Epithelial cell of esophagus (primary cell): ENCODE measurements at places on chromosomes 11 and 22.
A peak's percentile ranks its signal among the peaks of the same experiment; 100 is the strongest.

GRCh38 chr22:19981961-19982920 lies 34.4 kb downstream of the ARVCF start:
- DNase-seq, result no peak

- DNase-seq, result no peak
Measured at GRCh38 chr11:104892723-104893511, 5.3 kb downstream of the CASP12 start.

GRCh38 chr22:40273319-40273718 lies 73.0 kb upstream of the ADSL start:
- DNase-seq, result no peak

GRCh38 chr11:35045236-35045820 lies 93.6 kb upstream of the CD44 start:
- DNase-seq, result no peak

DNA sequence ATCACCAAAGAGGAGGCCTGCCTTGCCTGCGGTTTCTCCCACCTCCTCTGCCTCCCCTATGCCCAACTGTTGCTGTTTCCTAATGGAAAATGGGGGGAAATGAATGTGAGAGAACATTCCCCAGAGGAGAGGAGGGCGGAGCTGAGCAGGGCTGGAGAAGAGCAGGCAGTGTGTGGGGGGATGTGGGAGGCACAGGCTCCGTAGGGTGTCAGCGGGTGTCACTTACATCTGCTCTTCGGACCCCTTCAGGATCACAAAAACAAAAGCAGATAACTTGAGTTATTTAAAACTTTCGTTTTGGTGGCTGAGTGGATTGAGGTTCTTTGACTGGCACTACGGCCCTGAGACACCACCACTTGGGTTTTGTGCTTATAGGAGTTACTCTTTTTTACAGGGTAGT lies 93.8 kb downstream of the CEP164 start:
- no peak for DNase-seq

DNA sequence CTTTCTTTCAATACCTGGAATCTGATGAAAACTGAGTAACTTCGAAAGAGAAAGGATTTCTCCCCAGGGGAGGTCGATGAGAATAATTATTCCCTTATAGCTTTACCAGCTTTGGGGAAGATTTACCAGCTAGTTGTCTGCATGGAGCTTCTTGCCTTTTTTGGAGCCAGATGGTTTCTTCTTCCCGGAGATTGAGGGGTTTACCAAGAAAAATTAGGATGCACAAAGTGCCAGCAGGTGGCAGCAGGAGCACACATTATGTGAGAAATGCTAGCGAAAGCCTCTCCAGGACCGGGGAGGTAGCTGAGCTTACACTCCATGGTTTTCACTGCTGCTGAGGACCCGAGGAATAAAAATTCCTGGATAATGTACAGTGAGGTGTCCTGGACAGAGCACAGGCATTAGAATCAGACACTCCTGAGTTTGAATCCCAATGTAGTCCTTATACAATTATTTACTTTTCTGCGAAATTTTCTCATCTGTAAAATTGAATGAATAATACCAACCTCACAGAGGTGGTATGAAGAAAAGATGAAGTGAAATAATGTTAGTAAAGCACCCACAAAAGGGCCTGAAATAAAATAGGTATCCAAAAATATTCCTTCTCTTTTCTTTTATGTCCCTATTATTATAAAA lies 46.0 kb upstream of the PARVA start:
- DNase-seq, result peak; percentile 81

GRCh38 chr11:117851852-117852251 lies 24.6 kb downstream of the FXYD6 start:
- DNase-seq, result no peak

DNA sequence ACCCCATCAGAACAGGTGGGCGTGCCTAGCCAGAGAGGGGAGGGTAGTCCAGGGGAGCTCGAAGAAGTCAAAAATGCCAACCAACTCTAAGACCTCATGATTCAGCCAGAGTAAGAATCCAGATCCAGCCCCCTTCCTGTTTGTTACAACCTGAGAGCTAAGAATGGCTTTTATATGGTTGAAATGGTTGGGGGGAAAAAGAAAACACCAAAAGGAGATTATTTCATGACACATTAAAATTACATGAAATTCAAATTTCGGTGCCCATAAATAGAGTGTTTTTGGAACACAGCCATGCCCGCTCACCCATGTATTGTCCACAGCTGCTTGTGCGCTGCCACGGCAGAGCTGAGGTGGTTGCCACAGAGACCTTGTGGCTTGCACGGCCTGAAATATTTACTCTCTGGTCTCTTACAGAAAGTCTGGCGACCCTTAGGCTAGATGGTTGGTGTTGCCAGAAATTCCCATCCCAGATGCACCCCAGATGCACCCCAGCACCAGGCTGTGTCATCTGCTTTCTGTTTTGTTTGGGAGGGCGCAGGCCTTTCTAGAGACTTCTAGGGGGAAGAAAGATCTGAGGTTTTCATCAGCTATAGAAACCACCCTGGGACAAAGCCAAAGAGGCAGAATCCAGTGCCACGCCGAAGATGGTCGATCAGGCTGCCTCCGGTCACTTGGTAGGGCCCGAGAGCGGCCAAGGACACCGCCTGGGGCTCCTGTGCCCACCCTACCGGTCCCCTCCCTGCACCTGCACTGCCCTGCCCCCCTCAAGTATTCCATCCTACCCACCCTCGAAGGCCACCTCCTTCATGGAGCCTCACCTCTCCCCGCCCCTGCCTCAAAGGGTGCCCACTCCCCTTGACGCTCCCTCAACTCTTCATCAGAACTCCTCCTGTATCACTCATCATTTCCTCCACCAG lies 80.2 kb downstream of the DSCAML1 start:
- DNase-seq, result no peak

DNA sequence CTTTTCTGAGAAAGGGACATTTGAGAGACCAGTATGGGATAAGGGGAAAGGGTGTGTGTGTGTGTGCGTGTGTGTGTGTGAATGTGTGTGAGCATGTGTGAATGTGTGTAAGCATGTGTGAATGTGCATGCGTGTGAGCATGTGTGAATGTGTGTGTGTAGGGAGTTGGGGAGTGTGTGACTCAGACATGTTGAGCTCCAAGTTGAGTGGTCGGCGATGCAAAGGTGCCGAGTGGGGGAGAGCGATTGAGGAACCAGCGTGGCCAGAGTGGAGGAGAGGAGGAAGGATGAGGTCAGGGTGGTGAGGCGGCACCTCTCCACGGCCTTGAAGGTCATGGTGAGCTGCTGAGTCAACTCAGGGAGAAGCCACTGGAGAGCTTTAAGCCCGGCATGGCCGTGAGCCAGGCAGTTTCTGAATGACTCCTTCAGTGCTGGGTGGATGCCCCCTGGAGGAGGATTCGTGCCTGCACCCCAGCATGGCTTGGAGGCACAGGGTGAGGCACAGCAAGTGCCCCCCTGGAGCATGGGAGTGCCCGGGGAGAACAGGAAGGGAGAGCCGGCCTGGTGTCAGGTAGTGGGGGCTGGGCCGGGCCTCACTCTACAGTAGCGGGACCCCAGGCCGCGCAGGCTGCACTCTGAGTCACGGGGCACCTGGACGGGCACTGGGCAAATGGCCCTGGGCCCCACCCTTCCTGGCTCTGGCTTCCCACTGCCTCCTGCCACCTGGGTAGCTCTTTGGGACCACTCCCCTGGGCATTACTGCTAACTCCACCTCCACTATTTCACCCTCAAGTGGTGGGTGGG lies 8.2 kb upstream of the CCDC88B start:
- DNase-seq, result peak; percentile 93

DNA sequence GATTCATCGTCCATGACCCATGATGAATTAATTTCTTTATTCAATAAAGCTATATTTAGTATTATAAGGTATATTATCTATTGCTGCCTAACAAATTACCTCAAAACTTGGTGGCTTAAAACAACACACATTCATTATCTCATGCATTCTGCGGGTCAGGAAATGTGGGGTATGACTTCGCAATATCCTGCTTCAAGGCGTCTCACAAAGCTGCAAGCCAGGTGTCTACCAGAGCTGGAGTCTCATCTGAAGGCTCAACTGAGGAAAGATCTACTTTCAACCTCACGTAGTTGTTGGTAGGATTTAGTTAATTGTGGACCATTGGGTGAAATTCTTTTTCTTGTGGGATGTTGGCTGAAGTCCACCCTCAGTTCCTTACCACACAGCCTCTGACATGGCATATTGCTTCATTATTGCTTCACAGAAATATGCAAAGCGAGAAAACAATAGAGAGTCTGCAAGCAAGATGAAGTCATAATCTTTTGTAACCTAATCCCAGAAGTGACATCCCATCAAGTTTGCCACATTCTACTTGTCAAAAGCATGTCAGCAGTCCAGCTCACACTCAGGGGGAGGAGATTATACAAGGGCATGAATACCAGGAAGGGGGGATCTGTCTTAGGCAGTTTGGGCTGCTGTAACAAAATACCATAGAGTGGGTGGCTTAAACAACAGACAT lies 45.1 kb downstream of the KREMEN1 start:
- DNase-seq, result peak; percentile 80

DNA sequence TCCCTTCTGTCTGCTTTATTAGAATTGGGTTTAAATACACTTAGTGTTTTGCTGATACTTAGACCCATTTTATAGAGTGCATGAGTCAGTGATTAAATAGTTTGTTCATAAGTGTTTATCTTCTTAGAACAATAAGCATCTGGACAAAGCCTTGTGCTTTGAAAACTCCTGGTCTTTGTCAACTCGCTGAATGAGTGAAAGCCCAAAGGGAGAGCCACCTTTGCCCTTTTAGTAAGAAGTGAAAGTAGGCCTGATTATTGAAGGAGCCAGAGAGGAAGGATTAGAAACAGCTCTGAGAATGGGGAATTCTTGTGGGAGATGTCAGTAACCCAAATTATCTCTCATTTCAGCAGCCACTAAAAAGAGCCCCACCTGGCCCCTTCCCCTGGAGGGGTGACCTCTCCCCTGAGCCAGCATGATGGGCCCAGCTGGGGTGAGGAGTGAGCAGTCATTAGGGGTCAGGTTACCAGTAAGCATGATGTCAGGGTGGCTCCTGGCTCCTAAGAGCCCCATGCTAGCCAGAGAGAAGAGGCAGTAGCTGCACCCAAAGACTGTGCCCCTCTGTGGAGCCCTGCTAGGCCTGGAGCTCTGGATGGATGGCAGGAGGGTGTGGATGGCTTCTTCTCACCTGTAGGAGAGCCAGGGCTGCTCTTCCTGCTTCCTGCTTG lies 125.1 kb upstream of the E2F8 start:
- DNase-seq, result no peak

GRCh38 chr11:87290304-87290922 lies 252.7 kb downstream of the TMEM135 start:
- peak; percentile 63 for DNase-seq

- DNase-seq, result no peak
Measured at GRCh38 chr22:31586137-31586920, 75.7 kb downstream of the PISD start.
